ENCODE measurements at places on chromosomes 6 and 20. TPM values are rescaled to one million over a fixed set of nuclear protein-coding genes. Genes with fewer than 3 reads are reported as not detected.

DNA sequence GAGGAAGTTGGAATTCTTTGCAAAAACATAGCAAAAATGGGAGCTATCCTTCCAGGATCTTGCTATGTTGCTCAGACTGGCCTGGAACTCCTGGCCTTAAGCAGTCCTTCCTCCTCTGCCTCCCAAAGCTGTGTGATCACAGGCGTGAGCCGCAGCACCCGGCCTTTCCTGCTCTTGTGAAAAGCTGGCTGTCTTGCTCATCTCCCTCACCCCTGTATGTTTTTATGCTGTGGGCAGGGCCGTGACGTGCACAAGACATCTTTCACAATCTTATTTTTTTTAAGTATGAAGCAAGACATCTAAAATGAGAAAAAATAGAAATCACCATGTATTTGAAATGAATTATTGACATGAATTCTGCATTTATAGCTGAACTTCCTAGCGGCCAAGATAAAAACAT is 110.4 kb downstream of the SAMD5 start:
- no peak for DNase-seq

- no peak for DNase-seq
Measured at GRCh38 chr20:15658295-15658694, 915.0 kb downstream of the KIF16B start.

GRCh38 chr20:43832096-43832816 is 82.4 kb upstream of the TOX2 start:
- DNase-seq, result no peak

- peak; percentile 81 for DNase-seq
Measured at GRCh38 chr6:53734473-53735299, 60.1 kb upstream of the LRRC1 start.

Gene KHDC1L
- total RNA-seq, result not detected

Gene CCR6
- not detected for total RNA-seq

Gene PRND
- total RNA-seq, result not detected

- no peak for DNase-seq
Measured at GRCh38 chr6:128284128-128284527, 236.3 kb downstream of the PTPRK start.

Gene TRIM31
- not detected for total RNA-seq

- DNase-seq, result peak; percentile 81
Measured at GRCh38 chr6:111871725-111872400, 1.4 kb downstream of the FYN start.

DNA sequence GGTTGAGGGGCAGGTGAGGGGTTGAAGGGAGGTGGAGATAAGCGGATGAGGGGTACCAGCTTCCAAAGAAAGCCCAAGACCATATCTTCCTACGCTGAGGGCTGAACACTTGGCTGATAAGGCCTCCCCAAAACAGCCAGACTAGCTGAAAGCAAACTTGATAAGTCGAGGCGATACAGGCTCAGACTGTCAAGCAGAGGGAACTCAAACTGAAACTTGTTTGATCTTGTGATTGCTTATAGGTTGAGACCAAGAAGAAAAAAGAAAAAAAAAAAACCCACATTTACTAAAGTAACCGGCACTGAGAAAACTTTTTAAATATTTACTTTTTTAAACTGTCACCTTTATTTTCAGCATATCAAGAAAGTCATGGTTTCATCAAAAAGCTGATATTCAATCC is 73.6 kb downstream of the TRERF1 start:
- no peak for DNase-seq

Gene MCHR2
- total RNA-seq, result 0.16 TPM

DNA sequence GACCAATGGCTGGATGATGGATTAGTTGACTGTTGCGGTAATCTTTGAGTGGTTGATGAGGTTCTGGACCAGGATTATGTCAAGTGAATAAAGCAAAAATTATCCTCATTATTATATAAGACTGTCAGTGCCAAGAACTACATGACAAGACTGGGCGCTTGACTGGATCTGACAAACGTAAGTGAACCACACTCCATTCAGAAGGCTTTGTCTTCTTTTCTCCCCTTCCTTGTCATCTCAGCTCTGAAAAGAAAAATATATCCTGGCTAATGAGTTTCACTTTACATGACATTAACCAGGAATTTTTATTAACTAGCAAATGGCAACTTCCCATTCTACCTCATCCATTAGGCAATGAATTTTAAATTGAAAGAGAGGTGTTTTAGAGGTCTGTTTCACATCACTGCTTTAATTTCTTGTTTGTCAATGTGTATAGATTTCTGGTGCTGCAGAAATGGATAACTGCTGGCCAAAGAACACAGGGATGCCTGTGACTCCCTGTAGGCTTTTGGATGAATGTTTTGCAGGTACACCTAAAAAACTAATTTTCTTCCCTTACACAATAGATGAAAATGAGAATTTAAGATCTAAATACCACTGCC is 150.1 kb downstream of the ELOVL4 start:
- DNase-seq, result no peak

DNA sequence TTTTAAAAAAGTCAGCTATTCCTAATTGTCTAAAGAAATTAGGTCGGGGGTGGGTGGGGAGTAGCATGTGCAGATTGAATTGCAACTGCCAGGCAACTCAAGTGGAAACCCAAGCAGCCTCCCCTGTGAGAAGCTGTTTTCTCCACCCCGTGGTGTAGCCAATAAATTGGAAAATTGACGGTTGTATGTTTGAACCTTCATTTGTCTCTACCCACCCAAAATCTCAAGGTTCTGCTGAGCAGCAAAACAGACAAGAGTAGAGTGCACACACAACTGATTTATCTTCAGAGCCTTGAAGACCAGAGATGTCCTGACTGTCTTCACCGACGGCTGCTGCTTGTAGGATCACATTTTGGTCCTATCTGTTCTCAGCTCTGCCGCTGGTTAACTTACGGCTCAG is 88.5 kb downstream of the DTD1 start:
- DNase-seq, result no peak

- no peak for DNase-seq
Measured at GRCh38 chr6:22236626-22237414, 60.0 kb downstream of the PRL start.

- DNase-seq, result no peak
Measured at GRCh38 chr6:124119596-124119995, 315.9 kb downstream of the NKAIN2 start.

- DNase-seq, result no peak
Measured at GRCh38 chr20:49669601-49670189, 44.0 kb downstream of the B4GALT5 start.

- no peak for DNase-seq
Measured at GRCh38 chr6:63269470-63269869, 50.3 kb downstream of the LGSN start.

Gene F13A1
- total RNA-seq, result 0.03 TPM

Gene ZNF322
- 54.1 TPM for total RNA-seq

DNA sequence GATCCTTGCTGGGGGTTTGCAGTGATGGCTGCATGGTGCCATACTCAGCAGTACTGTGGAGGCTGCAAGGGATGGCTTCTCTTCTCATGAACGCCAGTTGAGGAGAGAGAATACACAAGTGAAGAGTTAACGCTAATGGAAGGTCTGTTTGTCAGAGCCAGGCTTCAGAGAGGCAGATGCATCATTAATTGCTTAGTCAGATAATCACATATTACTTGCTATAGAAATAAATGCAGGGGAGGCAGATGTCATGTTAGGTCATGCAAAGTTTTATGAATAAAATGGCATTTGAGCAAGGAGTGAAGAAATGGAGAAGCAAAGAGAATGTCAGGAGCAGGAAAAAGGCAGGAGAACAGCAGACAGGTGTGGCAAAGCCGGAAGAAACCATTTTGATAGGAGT is 51.2 kb downstream of the CDS2 start:
- DNase-seq, result no peak

- DNase-seq, result no peak
Measured at GRCh38 chr6:4128072-4128471, 7.3 kb downstream of the ECI2 start.

DNA sequence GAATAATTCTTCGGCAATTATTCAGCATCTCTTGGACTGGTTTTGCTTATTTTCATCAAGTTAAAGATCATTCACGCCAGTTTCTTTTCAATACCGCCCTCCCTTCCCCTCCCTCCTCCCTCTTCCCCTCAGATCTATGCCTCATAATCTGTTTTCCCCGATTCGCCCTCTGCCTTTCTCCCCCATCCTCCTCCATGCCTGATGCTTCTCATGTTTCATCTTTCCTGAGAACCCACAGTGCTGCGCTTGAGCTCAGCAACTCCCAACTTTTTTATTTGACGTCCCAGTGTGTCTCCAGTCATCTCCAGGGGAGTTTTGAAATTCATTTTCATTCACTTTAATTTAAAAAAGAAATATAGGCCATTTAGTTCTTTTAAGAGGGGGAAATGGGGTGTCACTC is 142.7 kb downstream of the PTPRT start:
- DNase-seq, result no peak

- peak; percentile 65 for DNase-seq
Measured at GRCh38 chr6:25652007-25652515, at the start of gene SCGN. SCGN (plus strand) TSS chr6:25652215; CDS start chr6:25652404, 189 bp downstream.

Gene SLC16A10
- total RNA-seq, result 5.9 TPM

DNA sequence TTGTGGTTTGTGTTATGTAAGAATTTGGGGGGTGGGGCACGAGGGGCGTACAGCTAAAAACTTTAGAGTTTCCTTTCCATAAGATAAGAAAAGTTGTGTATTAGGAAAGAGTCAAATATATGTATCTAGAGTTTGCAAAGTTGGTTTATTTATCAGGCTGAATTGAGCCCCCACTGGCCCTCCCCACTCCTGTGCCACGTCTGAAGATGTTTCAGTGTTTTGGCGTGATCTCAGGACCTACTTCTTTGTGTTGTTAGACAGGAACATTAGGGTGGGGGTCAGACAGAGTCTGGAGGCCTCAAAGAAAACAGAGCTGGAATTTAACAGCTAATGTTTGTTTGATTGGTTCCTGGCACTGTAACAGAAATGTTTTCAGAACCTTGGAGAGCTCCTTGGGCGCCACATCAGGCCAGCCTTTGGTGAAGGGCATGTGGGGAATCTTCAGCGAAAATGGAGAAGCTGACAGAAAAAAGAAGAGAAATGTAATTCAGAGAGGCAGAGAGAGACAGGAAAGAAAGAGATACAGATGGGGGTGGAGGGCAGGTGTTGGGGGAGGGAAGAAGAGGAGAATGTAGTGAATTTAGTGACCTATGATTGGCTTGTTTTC is 674 bp downstream of the NRSN1 start:
- DNase-seq, result peak; percentile 72

DNA sequence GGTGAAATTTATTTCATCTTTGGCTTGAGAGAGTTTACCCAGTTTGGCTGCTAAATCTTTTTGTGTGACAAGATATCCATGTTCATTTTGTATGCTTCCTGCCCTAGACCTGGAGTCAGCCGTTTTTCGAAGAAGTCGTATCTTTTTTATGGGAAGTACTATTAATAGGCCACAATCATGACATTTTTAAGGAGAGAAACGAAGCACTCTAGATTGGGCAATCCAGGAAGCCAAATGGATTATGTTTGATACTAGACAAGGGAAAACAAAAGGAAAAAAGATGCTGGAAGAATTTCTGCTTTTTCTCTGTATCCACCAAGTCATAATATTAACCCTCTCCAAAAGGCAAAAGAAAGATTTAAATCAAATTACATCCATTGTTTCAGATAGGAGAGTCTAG is 214.6 kb downstream of the HDGFL1 start:
- peak; percentile 66 for DNase-seq

DNA sequence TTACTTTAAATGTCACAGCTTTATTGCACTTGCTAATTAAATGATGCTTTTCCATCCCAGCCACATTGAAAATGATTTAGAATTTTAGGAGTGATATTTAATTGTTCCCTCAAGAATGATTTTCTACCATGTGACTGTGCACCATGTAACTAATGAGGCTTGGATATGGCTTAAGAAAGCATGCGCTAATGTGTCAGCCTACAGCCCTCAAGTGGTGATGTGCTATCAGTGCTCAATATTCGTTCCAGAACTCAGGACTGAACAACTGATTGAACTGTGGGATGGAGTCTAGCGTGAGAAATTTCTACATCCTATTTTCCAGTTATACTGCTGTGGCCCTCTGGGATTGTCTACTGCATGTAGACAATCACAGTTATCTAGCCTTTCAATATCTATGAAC is 71.5 kb downstream of the PKIB start:
- peak; percentile 46 for DNase-seq

DNA sequence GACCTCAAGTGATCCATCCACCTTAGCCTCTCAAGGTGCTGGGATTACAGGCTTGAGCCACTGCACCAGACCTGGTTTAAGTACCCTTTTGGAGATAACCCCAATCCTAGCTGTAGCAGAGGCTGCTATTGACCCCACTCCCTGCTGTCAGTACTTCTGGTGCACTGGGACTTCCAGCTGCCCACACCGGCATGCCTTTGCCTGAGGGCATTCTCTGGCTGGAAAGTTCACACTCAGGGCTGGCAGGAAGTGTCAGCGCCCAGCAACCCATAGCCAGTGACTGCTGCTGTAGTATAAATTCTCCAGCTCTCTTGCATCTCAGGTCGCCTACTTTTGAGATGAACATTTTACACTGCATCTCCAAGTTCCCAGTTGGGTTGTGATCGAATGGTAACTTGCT is 75.3 kb downstream of the UTRN start:
- peak; percentile 75 for DNase-seq

DNA sequence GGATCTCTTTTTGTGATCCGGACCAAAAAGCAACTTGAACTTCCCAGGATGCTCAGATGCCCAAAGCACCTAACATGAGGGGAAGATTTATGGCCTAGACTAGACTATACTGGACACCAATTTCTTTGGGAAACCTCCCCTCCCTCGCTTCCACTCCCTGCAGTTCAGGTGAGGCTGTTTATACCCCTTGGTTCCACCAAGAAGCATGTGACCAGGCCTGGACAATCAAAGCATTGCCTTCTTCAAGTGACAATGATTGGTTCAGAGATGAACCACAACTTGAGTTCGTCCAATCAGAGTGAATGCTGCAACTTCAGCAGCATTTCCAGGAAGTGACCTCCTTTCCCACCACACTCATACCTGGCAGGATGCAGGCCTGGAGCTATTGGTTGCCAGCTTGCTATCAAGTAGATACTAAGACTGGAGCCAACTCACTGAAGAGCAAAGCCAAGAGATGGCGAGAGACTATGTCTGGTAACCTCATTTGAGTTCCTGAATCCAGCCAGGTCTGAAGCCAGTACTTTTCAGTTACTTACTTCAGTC is 45.6 kb upstream of the SLC9A8 start:
- DNase-seq, result no peak

GRCh38 chr6:95266537-95267258 is 310.6 kb upstream of the MANEA start:
- DNase-seq, result no peak

DNA sequence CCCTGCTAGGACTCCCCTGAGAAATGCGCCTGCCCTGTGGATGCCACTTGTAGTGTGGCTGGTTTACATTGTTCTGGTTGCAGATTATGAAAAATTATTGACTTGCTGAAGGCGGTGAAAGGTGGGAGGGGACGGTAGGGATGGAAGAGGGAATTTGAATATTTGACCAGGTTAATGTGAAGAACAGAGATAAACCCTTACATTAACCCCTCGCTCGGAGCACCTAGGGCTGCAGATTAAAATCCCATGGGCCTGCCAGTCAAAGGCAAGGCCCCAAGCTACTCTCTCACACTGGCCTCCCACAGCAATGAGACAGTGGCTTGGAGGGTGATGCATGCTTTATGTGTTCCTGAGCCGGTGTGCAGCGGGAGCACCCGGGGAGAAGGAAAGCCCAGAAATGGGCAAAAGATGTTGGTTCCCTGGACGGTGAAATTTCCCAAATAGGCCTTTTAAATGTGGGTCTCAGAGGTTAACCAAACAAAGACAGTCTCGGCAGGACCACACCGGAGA is 2.5 kb downstream of the FOXF2 start:
- DNase-seq, result no peak

Gene PERP
- total RNA-seq, result 38.0 TPM

Measured in SK-MEL-5 (cell line).